ENCODE measurements at places on chromosomes 3 and 15.

- no peak for DNase-seq
Measured at GRCh38 chr15:77014132-77015081, 19.5 kb downstream of the PSTPIP1 start.

GRCh38 chr3:147758771-147759170 is 349.6 kb downstream of the ZIC1 start:
- no peak for DNase-seq

GRCh38 chr3:168362156-168362555 is 266.4 kb upstream of the GOLIM4 start:
- DNase-seq = no peak

- DNase-seq = peak; percentile 46
Measured at GRCh38 chr3:141877911-141878310, 1.5 kb downstream of the ATP1B3 start.

DNA sequence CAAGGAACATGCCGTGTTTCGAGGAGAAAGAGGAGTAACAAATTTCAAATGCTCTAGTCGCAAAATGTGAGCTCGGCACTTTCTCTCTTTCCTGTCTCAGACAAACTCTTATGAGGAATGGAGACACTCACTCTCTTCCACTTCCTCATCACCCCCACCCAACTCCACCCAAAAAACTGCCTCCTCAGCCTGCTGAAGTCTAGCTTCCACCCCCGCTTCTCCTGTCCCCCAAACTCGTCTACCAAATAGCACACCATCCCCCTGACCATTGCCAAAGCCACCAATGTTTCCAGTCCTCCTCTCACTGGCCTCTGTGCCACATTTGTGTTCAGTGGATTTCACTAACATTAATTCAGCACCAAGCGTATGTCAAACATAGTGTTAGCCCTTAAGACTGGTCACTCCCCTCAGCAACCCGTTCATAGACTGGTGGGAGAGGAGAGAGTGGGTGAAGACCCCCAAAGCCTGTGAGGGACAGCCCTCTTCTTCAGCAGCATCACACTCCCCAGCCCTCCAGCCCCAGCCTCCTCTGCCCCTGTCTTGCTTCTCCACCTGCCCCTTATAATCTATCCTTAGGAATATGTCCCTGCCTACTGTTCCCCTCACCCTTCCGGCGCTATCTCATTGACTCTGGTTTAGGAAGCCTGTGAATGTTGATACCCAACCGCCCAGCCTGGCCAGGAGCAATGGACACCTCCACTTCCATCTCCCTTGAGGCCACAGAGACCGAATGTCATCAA is 77.3 kb downstream of the FAM174B start:
- no peak for DNase-seq

DNA sequence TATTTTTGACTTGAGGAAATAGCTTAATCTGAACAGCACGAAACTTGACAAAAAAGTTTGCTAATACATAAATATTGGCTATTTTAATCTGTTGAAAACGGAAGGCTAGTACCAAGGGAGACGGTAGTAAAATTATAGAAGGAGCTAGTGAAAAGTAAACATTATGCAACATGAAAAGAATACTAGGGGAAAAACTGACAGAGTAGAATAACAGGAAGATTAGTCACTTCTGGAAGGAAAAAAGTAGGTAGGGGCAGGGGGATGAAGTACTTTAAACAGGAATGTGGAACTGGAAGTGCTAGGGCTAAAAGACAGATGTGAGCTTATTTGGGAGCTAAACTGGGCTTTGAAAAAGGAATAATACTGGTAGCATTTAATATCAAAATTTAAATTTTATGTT is 60.1 kb downstream of the MBNL1 start:
- DNase-seq = no peak

DNA sequence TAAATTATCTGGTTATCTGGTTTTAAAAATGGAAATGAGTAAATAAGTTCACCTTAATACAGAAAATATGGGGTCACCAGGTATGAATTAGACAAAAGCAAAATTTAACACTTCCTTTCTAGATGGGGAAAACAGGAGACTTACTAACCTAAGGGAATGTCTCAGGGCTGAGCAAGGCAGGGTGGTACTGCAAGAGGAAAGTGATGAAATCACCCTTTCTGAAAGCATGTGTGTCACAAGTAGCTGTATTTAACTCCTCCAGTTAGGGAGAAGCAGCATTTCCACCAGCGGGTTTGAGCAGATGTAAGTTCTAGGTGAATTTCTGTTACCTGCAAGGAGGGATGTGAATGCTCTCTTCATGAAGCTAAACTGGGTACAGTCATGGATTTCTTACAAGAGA is 629.1 kb downstream of the MECOM start:
- DNase-seq = no peak

GRCh38 chr3:195708626-195709481 is 11.9 kb upstream of the MUC20 start:
- DNase-seq = no peak

GRCh38 chr3:88195951-88196434 is 46.2 kb downstream of the C3orf38 start:
- no peak for DNase-seq

DNA sequence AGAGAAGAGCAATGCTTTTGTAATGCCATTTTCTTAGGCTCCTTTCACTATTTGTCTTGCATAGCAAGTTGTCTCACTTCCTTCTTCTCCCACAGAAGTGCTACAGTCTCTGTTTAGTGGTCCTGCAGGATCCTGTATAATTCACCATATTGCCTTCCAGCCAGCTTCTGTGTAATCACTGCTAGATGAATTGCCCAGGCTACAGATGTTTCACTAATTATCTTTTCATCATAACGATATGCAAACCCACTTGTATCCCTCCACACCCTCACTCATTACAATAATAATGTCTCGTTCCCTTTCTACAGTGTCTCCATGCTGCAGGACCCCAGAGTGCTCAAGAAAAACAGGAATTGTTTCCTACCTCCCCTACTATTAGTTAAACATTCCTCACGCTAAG is 402.9 kb downstream of the TBL1XR1 start:
- DNase-seq = no peak

GRCh38 chr3:188164248-188164687 is 10.3 kb downstream of the LPP start:
- DNase-seq = no peak

DNA sequence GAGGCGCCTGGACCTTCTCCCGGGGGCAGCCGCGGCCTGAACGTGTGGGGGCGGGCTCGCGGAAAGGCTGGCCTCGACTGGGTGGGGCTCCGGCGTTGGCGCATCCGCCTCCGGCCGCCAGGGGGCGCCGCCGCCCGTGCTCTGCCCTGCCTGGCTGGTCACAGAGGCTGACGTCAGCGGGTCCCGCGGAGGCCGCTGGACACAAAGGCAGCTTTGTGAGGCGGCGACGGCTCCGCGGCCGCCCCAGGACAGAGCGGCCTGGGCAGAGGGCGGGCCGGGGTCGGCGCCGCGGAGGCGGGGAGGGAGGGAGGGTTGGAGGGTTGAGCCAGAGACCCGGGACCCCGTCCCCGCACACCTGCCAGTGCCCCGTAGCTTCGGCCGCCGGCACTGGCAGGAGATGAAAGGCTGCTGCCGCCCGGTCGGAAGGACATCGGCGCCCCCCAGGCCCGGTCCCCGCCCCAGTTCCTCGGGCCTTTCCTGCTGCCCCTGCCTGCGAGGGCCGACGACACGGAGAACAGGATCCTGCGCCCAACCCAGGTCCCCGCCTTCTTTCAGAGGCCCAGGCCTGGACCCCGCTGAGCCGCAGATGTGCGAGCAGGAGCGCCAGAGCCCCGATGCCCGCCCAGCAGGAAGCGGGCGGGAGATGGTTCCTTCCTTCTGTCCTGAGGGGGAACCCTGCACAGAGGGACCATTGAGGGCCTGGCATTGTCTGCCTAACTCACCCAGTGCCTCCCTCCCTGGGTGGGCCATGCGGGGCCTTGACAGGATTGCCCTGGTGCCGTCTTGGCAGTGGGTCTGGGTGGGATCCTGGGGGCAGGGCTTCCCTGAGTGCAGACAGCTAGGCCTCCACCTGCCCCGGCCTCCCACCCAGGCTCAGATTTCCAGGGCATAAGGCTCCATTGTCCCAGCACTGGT is 8.7 kb upstream of the SEMA3B start:
- peak; percentile 41 for DNase-seq

GRCh38 chr3:161822291-161822690 is 325.7 kb downstream of the OTOL1 start:
- DNase-seq = no peak

- no peak for DNase-seq
Measured at GRCh38 chr3:33313331-33313730, 36.1 kb downstream of the FBXL2 start.

- DNase-seq = peak; percentile 55
Measured at GRCh38 chr3:38662544-38662943, 13.1 kb upstream of the SCN5A start.

DNA sequence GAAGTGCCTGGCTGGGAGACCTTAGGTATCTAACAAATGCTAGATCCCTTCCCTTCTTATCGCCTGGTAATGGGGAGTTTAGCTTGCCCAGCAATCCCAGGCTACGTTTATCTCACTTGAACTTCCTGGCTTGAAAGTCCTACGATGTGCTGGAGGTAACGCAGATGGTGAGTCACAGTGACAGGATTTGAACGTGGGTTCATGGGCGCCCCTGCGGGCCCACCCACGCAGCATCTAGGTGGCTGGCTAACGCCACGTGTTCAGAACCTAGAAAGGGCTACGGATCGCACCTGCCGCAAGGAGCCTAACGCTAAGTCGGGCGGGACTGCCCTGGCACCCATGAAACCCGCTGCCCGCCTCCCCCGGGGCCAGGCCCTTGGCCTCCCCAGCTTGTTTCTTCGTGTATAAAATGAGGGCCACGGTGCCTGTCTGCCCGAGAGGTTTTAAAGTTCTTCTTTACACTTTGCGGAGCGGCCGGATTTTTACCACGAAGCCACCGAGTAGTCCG is 600 bp upstream of the USP3 start:
- peak; percentile 53 for DNase-seq

DNA sequence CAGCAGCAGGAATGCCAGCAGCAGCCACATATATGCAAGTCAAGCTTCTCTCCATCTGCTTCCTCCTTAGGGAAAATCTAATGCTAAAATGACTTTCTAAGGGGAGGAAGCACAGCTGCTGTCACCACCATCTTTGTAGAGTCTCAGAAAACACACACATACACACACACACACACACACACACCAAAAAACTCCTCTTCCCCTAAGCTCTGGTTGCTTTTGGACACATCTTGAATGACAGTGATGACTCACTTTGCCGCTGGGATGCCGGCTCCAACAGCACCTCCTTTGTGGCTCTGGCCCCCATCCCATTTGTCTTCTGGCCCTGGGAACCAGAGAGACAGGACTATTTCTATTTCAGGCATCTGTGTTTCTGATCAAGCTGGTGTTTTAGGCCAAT is 124.8 kb upstream of the GOLIM4 start:
- DNase-seq = no peak

GRCh38 chr3:126394179-126394976 is at the start of gene CFAP100:
Gene CFAP100, plus strand, starts transcription at chr3:126394909. Its CDS starts 1,092 bp downstream, at chr3:126396001.
- no peak for DNase-seq

DNA sequence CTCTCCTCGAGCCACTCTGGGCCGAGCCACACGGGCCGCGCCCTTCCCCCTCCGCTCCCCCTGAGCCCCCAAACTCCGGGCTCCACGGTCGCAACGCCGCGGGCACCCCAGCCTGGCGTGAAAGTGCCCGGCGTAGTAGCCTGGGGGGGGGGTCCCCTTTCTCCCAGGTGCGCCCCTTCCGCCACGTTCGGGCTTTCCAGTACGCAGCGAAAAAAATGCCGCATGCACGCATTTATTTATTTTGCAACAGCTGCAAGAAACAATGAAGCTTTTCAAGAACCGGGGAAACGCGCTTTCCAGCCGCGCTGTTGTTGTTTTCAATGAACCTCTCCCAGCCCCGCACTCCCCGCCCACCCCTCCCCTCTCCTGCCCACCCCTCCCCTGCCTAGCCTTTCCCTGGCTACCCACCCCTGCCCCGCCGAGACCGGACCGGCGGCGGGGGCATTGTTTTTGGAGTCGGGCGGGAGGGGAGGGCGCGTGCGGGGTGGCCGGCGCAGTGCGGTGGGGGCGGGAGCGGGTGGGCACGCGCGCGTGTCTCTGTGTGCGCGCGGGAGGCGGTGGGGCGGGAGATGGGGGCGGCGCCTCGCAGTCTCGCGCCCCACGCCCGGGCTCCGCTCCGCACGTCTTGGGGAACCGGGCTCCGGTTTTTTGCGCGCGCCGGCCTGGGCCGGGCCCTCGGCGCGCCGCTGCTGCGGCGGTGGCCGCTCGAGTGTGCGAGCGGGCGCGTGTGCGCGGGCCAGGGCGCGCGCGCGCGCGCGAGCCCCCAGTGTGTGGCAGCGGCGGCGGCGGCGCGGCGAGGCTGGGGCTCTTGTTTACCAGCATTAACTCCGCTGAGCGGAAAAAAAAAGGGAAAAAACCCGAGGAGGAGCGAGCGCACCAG is at the start of gene IGF1R:
IGF1R (plus strand) TSS at position 766 of the 880 bp plus-strand sequence. CDS start 1,043 bp downstream, outside the sequence.
- DNase-seq = peak; percentile 81

GRCh38 chr3:137099364-137100219 is 141.8 kb downstream of the IL20RB start:
- no peak for DNase-seq

DNA sequence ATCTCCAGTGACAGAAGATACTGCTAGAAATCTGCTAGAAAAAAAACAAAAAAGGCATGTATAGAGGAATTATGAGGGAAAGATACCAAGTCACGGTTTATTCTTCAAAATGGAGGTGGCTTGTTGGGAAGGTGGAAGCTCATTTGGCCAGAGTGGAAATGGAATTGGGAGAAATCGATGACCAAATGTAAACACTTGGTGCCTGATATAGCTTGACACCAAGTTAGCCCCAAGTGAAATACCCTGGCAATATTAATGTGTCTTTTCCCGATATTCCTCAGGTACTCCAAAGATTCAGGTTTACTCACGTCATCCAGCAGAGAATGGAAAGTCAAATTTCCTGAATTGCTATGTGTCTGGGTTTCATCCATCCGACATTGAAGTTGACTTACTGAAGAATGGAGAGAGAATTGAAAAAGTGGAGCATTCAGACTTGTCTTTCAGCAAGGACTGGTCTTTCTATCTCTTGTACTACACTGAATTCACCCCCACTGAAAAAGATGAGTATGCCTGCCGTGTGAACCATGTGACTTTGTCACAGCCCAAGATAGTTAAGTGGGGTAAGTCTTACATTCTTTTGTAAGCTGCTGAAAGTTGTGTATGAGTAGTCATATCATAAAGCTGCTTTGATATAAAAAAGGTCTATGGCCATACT is 4.0 kb downstream of the B2M start:
- DNase-seq = no peak

DNA sequence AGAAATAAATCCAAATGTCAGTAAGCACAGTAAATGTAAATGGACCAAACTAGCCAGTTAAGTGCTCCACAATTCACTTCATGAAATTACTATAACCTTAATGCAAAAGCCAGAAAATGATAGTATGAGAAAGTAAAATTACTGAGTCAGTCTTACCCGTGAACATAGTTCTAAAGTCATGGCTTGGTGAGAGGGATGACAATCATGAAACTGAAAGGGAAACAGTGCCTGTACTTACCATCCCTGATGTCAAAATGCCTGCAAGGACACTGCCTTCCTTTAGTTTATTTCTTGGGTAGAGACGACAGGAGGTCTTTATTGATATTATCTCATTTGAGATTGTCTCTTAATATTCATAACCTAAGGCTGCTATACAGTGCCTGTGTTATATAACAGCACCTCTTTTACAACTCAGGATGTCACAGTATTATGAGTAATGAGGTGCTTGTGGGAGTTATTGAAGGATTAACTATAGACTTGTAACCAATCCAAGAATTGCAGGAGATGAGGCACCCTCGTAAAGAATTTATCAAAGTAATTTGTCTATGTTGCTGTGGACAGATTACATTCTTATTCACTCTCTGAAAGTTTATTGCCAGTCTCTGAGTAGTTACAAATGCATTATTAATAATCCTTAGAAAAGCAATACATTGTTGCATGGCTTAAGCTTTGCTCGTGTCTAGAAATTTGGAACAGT is 142.9 kb upstream of the BFSP2 start:
- DNase-seq = no peak

- no peak for DNase-seq
Measured at GRCh38 chr3:112463250-112463649, 36.0 kb downstream of the BTLA start.

- DNase-seq = no peak
Measured at GRCh38 chr3:27695636-27696035, 26.5 kb downstream of the EOMES start.

All from Jurkat, Clone E6-1 (cell line).